Stimulated activated CD4-positive, alpha-beta T cell treated with anti-CD3 and anti-CD28 coated beads, Interleukin-15, amount 100 ng/mL, for 1 hour (primary cell): ENCODE measurements at places on chromosomes 16 and 17.
A peak's percentile ranks its signal among the peaks of the same experiment; 100 is the strongest.

DNA sequence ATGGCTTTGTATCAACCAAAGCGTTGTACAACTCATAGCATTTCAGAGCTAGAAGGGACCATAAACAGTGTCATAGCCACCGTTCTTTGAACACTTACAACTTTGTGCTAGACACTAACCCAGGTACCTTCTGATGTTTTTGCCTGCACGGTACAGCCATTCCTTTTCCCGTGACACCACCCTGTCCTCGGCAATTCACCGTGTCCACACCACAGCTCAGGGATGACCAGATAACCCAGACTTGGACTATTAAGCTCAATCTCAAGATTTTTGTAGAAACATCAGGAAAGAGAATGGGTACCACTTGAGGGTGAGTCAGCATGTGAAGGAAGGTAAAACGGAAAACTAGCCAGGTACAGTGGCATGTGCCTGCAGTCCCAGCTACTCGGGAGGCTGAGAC, 9.8 kb upstream of the CBFB start:
- no peak for DNase-seq

- DNase-seq, result no peak
These were observed 173.1 kb downstream of the SEC14L1 start for GRCh38 chr17:77313831-77314230.

DNA sequence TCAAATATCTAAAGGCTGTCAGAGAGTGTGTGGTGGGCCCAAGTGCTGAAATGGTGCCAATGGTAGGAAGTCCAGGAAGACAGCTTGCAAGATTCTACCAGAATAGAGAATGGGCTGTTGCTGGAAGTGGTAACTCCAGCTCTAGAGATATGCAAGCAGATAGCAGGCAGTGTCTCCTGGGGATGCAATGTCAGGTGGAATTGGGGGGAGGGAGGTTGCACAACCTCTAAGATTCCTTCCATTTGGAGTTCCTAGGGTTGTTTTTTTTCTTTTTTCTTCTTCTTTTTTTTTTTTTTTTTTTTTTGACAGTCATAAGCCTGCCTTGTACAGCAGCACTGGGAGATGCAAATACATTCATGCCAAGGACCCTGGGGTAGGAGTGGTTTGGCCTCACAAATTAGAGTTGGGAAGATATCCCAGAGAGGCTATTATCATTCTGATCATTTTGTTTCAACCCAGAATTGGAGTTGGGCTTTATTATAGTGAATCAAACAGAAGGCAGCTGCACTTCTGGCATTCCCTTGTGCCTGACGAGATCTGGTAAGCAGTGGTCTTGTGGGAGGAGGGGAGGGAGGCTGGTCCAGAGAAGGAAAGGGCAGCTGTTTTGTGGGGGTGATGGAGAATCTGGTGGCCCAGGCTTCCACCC, 51.1 kb downstream of the SLC6A2 start:
- no peak for DNase-seq

DNA sequence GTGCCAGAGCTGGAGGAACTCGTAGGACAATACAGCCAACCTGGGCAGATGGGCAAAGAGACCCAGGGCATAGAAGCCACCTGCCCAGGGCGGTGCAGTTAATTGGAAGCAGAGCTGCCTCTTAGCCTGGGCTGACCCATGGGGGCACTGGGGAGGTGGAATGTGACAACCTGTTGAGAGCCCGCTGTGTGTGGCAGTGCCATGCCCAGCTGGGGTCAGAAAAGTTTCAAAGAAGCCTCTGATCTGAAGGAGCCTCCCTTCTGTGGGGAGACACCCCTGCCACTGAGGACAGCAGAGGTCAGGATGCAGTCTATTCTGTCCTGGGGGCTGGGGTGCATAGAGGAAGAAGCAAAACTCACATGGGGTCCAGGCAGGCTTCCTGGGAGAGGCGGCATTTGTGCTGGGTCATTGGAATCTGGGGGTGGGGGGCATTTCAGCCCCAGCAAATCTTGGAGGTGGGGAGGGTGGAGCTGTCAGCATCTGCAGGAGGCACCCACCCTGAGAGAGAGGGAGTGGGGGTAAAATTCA, 176.1 kb upstream of the CIBAR2 start:
- DNase-seq, result no peak

- no peak for DNase-seq
These were observed 548 bp downstream of the TBX2 start for GRCh38 chr17:61400066-61400716.

GRCh38 chr17:36818134-36818825, 119.0 kb upstream of the LHX1 start:
- DNase-seq, result no peak

- no peak for DNase-seq
These were observed 3.3 kb downstream of the IGFALS start for GRCh38 chr16:1790261-1790610.

- no peak for DNase-seq
These were observed 157.6 kb downstream of the XYLT1 start for GRCh38 chr16:17313085-17313611.

GRCh38 chr17:2828397-2829038, 32.3 kb downstream of the RAP1GAP2 start:
- peak; percentile 49 for DNase-seq
